NCI-H2081 treated with DMSO at 0.1 percent for 48 hours (cell line): ENCODE measurements at places on chromosomes 3 and 15.

GRCh38 chr3:120855665-120856437 lies 52.2 kb upstream of the STXBP5L start:
- no peak for DNase-seq

DNA sequence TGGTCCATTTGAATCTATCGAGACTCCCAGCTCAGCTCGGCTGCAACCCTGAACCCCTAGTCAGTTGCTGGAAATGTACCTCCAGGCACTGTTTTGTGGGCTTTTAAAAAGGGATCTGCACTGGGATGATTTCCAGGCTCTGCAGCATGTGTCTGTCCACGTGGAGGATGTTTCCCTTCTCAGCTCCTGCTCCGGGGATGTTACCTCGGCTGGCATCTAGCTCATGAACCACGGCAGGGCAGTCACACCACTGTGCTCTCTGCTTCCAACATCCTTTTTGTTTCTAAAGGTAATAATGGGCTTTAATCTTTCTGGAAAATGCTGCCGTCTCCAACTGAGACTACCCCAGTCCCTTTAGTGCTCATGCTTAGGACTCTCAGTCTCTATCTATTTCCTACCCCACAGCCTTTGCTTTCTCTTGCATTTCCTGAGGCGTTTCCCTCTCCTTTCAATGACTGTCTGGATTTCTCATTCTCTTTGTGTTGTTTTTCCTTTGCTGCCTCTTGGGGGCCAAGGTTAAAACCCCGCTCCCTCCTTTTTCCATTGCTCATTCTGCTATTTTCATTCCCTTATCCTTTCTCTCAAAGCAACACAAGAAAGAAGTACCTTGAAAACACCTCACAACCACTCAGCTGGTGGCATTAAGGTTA lies 42.9 kb upstream of the AKAP13 start:
- no peak for DNase-seq

- peak; percentile 80 for DNase-seq
Observed at GRCh38 chr3:174859114-174859735, at the start of gene NAALADL2. Gene NAALADL2 (plus strand): TSS chr3:174859334.

GRCh38 chr3:194283221-194284006 lies 67.7 kb downstream of the CPN2 start:
- no peak for DNase-seq

DNA sequence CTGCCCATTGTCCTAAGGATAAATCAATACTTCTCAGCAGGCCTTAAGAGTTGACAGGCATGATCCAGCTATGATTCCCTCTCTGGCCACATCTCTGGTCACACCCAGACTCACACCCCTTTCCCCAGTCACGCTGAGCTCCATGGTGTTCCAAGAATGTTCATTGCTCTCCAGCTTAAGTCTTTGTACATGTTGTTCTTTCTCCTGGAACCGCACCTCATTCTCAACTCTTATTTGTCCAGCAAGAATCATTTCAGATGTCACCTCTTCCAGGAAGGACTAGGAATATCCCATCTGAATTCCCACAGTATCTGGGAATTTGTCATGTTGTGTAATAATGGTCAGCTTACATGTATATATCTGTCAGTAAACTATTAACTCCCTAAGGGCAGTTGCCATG lies 118.3 kb upstream of the GALNT15 start:
- DNase-seq = no peak

DNA sequence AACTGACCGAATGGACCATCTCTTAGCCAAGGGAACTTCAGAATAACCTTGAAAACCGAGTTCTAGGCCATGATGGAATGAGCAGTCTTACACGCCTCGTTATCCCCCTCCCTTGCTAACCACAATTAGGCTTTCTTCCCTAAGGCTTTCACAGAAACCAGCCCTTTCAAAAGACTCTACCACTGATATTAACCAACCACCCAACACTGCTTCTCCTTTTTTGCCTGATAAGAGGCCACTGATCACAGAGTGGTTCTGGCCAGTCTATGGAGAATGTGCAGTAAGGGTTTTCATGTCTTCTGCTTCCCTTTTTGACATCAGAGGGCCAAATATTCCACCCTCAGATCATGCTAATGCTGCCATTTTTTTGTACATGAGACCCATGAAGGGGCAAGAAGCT lies 59.3 kb downstream of the MCF2L2 start:
- no peak for DNase-seq

- no peak for DNase-seq
Observed at GRCh38 chr3:106288781-106289180, 420.0 kb upstream of the CBLB start.

GRCh38 chr15:38300395-38300794 lies 47.8 kb downstream of the SPRED1 start:
- no peak for DNase-seq

DNA sequence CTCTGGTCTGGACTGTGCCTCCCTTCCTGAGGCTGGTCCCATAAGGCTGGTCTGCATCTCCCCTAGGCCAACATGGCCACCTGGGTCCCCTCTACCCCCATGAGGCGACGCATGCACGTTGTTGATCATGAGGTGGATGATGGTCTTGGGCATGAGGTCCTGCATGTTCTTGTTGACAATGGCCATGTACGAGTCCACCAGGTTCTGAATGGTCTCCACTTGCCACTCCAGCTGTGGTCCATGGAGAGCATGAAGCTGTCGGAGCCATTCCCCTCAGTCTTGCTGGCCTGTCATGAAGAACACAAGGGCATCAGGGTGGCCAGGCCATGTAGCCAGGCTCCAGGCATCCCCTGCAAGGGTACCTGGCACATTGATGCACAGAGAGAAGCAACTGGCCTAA lies 27.1 kb upstream of the CSPG4 start:
- no peak for DNase-seq

DNA sequence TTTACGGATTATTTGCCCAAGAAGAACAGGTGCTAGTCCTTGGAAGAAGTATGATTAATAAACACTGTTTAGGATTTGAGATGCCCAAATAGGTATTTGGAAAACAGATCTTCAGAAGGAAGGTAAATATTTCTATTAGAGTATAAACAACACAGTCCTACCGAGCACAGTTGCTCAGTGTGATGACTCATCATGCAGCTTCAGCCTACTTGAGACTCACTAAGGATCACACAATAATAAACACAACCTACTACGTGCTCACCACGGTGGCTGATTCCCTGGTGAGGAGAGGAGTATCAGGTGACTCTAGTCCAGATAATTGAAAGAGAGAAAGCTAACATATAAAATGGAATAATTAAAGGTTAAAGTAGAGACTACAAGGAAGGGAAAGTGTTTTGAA lies 72.0 kb downstream of the PDZRN3 start:
- DNase-seq = no peak

- DNase-seq = no peak
Observed at GRCh38 chr3:156983559-156983958, 157.4 kb downstream of the LEKR1 start.

- no peak for DNase-seq
Observed at GRCh38 chr3:4680227-4680691, 187.1 kb downstream of the ITPR1 start.

DNA sequence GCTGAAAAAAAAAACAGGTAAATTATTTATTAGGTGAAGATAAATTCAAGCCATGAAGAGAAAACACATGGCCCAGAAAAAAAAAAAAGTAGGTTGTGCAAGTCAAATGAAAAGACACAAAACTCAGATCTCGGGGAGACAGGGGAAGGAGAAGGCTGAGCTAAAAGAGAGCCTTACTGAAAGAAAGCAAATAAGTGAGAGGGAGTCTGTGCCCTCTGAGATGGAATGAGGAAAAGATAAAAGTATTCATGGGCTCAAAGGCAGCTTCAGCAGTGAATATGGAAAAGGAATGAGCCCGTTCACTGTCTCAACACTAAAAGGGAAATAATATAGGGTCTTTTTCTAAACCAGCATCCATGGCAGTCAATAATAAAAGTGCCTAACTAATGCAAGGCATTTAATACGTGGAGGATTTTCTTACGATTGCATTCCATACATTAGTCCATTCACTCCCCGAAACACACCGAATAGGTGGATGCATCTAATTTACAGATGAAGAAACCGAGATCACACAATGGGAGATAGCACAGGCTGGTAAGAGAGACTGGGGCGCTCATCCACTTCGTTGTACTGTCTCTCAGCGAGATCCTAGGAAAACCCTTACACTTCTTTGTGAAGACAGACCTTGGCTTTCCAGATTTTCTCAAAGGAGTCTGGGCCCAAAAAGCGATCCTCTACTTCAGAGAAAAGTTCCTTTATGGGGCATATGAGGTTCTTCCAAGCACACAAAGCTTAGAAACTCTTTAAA lies 1.1 kb downstream of the TFDP2 start:
- DNase-seq = no peak

DNA sequence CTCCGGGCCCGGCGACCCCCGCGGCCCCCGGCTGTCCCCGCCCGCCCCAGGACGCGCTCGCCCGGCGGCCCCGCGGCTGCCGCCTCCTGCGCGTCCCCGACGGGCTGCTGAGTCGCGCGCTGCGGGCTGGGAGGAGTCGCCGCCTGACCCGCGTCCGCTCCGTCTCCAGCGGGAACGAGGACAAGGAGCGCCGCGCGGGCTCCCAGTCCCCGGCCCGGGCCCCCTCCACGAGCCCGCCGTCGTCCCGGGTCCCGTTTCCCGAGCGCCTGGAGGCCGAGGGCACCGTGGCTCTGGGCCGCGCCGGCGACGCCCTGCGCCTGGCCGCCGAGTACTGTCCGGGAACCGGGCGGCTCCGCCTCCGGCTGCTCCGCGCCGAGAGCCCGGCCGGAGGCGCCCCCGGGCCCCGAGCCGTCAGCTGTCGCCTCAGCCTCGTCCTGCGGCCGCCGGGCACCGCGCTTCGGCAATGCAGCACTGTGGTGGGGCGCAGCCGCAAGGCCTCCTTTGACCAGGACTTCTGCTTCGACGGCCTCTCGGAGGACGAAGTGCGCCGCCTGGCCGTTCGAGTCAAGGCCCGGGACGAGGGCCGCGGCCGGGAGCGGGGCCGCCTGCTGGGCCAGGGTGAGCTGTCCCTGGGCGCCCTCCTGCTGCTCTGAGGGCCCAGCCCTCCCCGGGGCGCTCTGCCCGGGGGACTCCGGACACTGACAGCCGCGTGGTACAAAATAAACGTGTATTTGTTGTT lies 1.5 kb downstream of the C2CD4A start:
- DNase-seq = no peak

GRCh38 chr3:159356606-159357005 lies 554.8 kb downstream of the MFSD1 start:
- DNase-seq = no peak

GRCh38 chr3:100402256-100402655 lies 917 bp downstream of the LNP1 start:
- peak; percentile 70 for DNase-seq

DNA sequence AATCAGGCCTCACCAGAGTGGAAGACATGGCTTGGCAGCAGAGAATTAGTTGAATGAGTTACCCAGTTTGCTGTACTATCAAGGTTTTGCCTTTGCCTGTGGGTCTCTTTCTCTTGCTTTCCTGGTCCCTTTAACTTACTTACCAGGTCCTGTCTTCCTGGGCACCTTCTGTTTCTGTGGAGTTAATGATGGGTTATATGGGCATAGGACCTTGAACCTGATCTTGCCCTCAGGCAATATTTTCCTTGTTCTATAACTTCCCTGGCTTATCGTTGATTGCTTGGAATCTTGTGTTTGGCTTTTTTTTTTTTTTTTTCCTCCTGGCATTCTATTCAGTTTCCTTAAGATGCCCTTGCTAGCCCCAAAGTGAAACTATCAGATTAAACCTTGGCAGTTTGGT lies 106.8 kb downstream of the HHLA2 start:
- DNase-seq = no peak
